Common myeloid progenitor, CD34-positive (primary cell): ENCODE measurements at places on chromosomes 6 and 20.

DNA sequence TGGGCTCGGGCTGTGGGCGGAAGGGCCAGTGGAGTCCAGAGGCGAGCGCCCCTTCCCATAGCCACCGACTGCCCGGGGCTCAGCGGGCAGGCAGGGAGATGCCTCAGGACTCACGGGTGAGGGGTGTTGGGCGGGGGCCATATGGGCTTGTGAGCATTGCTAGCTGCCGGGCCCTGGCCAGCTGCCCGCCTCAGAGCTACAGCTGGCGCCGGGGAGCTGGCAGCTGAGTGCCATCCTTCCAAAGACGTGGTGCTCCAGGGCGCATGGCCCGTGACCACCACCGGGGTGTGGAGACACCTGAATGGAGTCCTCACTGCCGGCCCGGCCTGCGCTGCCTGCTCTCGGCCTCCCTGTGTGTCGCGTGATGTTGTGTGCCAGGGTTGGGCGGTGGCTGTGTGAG is 10.6 kb upstream of the RBBP8NL start:
- H3K27me3 ChIP-seq: no peaks in the 10 kb centered on the region
- no peaks in the 10 kb centered on the region for H3K4me1 ChIP-seq

DNA sequence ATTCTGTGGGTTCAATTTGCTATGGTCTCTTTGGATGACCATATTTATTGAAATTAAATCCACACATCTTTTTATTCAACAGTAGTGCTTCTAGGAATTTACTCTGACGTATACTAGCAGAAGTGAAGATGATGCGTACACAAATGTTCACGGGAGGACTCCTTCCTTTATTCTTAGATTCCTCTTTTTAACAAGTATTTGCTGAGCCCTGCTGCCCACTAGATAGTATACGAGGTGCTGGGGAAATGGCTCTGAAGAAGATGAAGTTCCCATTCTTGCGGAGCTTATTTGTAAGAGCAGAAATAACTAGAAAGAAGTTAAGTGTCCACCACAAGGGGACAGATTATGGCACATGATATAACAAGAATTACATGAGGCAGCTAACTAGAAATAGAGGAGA is 145.2 kb downstream of the DOK5 start:
- H3K36me3 ChIP-seq: no peaks in the 10 kb centered on the region
- no peaks in the 10 kb centered on the region for H3K4me1 ChIP-seq
- peaks cover 5% of the 10 kb centered on the region for H3K27me3 ChIP-seq
- no peak for DNase-seq

DNA sequence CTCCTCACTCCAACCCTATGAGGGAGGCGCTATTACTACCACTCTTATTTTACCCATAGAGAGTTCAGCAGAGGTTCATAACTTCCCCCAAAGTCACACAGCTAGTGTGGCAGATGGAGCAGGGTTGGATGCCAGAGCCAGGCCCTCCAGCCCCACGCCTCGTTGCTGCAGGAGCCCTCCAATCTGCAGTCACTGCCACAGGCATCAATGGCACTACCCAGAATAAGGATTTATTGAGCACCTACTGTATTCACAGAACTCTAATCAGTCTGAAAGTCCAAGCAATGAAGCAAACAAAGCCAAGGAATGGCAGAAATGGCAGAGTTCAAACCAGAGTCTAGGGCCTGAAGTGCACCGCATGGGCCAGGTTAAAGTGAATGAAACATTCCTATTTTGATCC is 144.9 kb downstream of the LPA start:
- no peaks in the 10 kb centered on the region for H3K27me3 ChIP-seq
- peaks cover 12% of the 10 kb centered on the region for H3K4me1 ChIP-seq
- no peak for DNase-seq
- no peaks in the 10 kb centered on the region for H3K36me3 ChIP-seq
- no peak overlapping the region for H3K27ac ChIP-seq

DNA sequence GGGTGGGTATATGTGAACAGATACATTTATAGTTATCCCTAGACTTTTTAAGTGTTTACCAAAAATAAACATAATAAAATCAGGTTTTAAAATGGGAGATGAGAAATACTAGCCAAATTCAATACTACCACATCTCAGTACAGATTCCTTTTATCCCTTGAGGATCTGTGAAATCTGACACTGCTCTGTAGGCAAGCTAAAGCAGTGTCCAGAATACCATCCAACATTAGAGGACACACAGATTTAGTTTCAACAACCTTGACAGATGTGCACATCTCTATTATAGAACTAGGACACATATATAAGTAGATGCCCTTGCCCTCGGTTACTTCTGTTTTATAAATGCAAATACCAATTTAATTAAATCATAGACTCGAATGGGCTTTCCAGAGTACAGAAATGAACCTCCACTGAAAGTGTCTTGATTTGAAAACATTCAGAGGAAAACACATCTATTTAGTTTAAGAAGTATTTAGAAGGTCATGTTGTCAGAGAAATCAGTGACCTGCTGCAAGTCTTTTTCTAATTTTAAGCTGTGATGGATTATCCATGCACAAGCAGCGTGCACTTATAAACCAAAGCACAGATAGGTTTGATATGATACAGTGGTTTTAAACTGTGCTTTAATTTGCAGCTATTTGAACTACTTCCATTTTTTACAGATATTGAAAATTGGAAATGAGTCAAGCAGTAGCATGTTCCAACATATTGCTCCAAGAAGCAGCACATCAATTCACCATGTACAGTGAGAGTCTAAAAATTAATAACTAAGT is 156.3 kb upstream of the EPHA7 start:
- H3K4me3 ChIP-seq: no peak overlapping the region
- no peaks in the 10 kb centered on the region for H3K4me1 ChIP-seq
- H3K27ac ChIP-seq: no peak overlapping the region
- no peaks in the 10 kb centered on the region for H3K36me3 ChIP-seq

- no peak overlapping the region for H3K27ac ChIP-seq
- no peak overlapping the region for H3K4me3 ChIP-seq
- no peaks in the 10 kb centered on the region for H3K27me3 ChIP-seq
- DNase-seq: peak; percentile 49
- no peaks in the 10 kb centered on the region for H3K36me3 ChIP-seq
- no peaks in the 10 kb centered on the region for H3K4me1 ChIP-seq
Measured at GRCh38 chr6:90421666-90422065, 125.0 kb upstream of the BACH2 start.

GRCh38 chr20:63261795-63262528 is 7.7 kb upstream of the NKAIN4 start:
- H3K4me3 ChIP-seq: no peak overlapping the region
- no peaks in the 10 kb centered on the region for H3K4me1 ChIP-seq
- H3K36me3 ChIP-seq: no peaks in the 10 kb centered on the region
- H3K27me3 ChIP-seq: peaks cover 83% of the 10 kb centered on the region
- no peak for DNase-seq

GRCh38 chr20:36210436-36211021 is 25.7 kb upstream of the AAR2 start:
- no peak for DNase-seq
- H3K36me3 ChIP-seq: no peaks in the 10 kb centered on the region
- H3K4me1 ChIP-seq: no peaks in the 10 kb centered on the region
- H3K27ac ChIP-seq: no peak overlapping the region
- peaks cover 4% of the 10 kb centered on the region for H3K27me3 ChIP-seq

DNA sequence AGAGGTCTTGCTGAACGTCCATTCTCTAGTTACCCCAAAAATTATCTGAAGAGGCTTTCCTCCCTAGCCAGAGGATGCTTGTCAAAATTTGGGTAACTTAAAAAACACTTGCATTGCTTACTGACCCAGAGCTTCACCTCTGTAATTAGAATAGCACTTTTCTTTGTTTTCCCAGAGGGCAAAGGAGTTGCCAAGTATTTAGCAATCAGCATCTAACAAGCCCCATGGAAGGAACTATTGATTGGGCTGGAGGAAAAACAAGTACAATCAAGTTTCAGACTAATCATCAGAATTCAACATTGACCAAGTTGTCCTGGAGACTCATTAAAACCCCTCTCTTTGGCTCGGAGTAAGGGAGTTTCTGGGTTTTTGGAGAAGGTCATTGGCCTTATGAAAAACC is 226.4 kb downstream of the TBC1D7 start:
- H3K27me3 ChIP-seq: no peaks in the 10 kb centered on the region
- H3K36me3 ChIP-seq: no peaks in the 10 kb centered on the region
- H3K4me1 ChIP-seq: peaks cover 25% of the 10 kb centered on the region

- H3K36me3 ChIP-seq: no peaks in the 10 kb centered on the region
- H3K27me3 ChIP-seq: no peaks in the 10 kb centered on the region
- DNase-seq: no peak
- H3K4me1 ChIP-seq: no peaks in the 10 kb centered on the region
Measured at GRCh38 chr6:143107911-143108761, 47.4 kb downstream of the AIG1 start.

GRCh38 chr6:51514748-51515402 is 572.5 kb downstream of the PKHD1 start:
- H3K27ac ChIP-seq: no peak overlapping the region
- no peaks in the 10 kb centered on the region for H3K27me3 ChIP-seq
- no peaks in the 10 kb centered on the region for H3K4me1 ChIP-seq

DNA sequence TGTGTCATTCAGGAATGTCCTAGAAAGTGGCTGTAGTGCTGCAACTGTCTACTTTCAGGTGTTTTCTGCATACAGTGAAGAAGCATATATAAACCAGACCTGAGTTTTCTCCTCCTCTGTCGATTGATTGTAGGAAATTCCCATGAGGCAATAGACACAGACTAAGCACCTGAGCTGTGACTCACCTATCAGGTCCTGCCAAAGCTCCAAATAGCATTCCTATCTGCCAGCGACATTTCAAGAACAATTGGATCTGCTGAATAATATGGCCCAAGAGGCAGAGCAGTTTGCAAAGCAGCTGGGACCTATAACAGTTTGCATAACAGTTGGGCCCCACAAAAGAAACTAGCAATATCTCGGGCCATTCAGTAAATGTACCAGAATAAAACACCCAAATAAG is 360.4 kb downstream of the HAO1 start:
- H3K27me3 ChIP-seq: no peaks in the 10 kb centered on the region
- DNase-seq: no peak
- H3K4me3 ChIP-seq: no peak overlapping the region
- H3K27ac ChIP-seq: no peak overlapping the region
- no peaks in the 10 kb centered on the region for H3K4me1 ChIP-seq
- H3K36me3 ChIP-seq: no peaks in the 10 kb centered on the region

- no peaks in the 10 kb centered on the region for H3K27me3 ChIP-seq
- H3K27ac ChIP-seq: no peak overlapping the region
- H3K4me1 ChIP-seq: peaks cover 7% of the 10 kb centered on the region
- DNase-seq: no peak
- H3K36me3 ChIP-seq: no peaks in the 10 kb centered on the region
- no peak overlapping the region for H3K4me3 ChIP-seq
Measured at GRCh38 chr20:53792946-53793536, 199.4 kb upstream of the ZNF217 start.

GRCh38 chr6:168089186-168090063 is 10.4 kb upstream of the FRMD1 start:
- no peaks in the 10 kb centered on the region for H3K36me3 ChIP-seq
- no peak overlapping the region for H3K4me3 ChIP-seq
- DNase-seq: no peak
- H3K4me1 ChIP-seq: no peaks in the 10 kb centered on the region

GRCh38 chr20:46074006-46074405 is 15.8 kb downstream of the NCOA5 start:
- no peak overlapping the region for H3K4me3 ChIP-seq
- H3K36me3 ChIP-seq: peaks cover 56% of the 10 kb centered on the region
- DNase-seq: no peak
- no peak overlapping the region for H3K27ac ChIP-seq

DNA sequence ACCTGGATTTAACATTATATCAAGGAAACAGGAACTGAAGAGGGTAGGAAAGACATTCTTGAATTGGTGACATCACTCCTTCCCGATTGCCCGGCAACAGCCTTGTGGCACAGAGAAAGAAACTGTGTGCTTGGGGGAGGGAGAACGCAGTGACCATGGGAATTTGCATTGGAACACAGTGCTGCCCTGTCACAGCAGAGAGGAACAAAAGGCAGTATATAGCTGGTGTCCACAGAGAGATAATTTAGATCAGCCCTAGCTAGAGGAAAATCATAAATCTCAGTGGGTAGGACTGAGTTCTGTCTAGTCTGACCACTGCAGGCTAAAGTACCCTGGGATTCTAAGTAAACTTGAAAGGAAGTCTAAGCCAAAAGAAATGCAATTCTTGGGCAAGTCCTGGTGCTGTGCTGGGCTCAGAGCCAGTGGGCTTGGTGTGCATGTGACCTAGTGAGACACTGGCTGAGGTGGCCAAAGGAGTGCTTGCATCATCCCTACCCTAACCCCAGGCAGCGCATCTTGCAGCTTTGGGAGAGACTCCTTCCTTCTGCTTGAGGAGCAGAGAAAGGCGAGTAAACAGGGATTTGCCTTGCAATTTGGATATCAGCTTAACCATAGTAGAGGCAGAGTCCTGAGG is 697.6 kb downstream of the HACE1 start:
- no peaks in the 10 kb centered on the region for H3K4me1 ChIP-seq
- H3K36me3 ChIP-seq: no peaks in the 10 kb centered on the region
- H3K4me3 ChIP-seq: no peak overlapping the region
- no peaks in the 10 kb centered on the region for H3K27me3 ChIP-seq

DNA sequence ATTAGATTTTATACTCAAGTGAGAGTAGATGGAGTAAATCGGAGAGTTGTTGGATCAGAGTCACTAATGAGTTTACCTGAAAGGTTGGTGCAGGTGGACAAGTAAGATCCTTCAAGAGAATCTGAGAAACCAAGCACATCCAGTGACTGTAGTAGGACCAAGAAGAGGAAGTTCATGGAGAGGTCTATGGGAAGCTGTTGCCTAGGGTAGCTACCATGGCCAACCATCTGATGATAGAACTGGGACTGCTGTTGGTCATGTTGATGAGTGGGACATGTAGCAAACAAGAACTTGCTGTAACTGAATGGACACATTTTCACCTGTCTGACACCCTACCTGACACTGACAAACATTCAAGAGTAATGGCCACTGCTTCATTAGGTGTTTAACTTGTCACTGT is 11.3 kb upstream of the ADGB start:
- no peak overlapping the region for H3K4me3 ChIP-seq
- DNase-seq: no peak
- no peaks in the 10 kb centered on the region for H3K36me3 ChIP-seq

- H3K4me1 ChIP-seq: peaks cover 27% of the 10 kb centered on the region
- H3K36me3 ChIP-seq: no peaks in the 10 kb centered on the region
- peak overlapping the region; percentile 63 for H3K4me3 ChIP-seq
- H3K27me3 ChIP-seq: no peaks in the 10 kb centered on the region
- peak; percentile 40 for DNase-seq
- no peak overlapping the region for H3K27ac ChIP-seq
Measured at GRCh38 chr6:49551078-49551865, 804 bp downstream of the C6orf141 start.

DNA sequence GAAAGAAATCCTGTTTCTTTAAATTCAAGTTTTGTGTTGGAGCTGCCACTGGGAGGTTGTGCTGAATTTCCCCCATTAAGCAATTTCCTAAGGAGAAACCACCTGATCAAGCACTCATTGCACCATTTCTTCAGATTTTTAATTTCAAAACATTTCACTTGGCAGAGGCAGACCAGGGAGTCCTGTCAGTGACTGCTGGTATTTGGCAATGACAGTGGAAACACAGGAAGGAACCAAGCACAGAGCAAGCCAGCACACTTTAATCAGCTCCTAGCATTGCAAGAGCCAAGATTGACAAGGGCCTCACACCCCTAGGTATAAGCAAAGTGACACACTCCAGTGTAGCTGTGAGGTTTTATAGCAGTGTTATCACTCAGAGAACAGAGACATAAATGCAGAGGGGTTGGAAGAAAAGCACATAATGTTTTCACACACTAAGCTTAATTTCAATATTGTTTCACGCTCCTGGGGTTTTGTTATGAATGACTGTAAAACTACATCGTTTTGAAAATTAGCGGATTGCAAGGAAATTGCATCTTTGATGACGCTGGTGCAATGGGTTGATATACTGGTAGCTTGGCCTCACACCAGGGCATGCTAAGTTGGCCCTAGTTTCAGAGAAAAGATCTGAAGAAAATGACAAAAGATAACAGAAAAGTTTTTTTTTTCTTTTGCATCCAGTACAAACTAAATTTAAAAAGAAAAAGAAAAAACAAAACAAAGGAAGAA is 768.4 kb downstream of the TFAP2A start:
- no peaks in the 10 kb centered on the region for H3K4me1 ChIP-seq
- DNase-seq: no peak
